ENCODE measurements at places on chromosomes 12 and 14.

DNA sequence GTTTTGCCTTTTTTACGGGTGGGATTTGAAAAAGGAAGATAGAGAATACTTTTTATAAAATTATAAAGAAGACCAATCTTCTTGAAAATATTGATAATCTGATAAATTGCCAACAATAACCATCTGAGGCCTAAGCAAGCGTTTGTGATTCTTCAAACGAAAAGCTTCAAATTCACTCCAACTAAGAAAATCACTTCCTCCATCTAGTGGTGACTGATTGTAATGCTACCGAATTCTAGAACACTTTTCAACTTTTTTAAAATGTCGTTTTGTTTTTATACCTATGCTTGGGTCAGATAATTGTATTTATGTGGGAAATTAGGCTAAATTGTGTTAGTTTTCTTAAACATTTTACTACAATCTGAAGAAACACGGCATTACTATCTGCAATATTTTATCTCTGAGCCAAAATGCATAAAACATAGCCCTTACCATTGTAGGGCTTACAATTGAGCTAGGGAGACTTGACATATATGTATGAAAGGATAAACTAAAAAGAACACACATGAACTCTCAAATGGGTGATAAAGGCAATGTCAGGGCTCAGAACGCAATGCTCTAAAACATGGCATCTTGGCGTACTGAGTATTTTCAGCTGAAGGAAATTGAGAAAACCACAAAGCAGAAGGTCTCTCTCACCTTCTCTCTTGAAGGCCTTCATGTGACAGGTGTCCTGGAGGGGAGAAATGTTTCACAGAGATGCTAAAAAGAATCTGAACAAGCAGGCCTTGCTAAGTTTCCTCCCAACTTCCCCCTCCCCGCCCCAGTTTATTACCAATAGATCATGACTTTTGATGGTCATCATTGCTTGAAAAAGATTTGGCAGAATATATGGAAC is 36.8 kb upstream of the G2E3 start:
- DNase-seq = no peak

GRCh38 chr14:106681568-106681967 is 1155.2 kb downstream of the TMEM121 start:
- DNase-seq = no peak

DNA sequence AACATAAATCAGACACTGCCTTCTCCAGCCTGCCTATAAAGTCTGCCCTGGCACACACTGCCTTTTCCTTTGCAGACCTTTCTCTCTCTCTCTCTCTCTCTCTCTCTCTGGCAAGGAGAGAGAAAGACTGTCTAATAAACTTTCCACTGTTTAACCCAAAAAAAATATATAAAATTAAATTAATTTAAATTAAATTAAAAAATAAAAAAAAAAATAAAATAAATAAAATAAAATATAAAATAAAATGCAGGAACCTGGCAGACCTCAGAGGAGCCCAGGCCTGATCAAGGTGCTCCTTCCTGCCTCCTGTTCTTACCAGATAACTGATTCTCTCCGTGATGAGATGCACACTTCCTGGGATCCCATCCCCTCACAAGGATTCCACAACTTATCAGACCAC is 103.9 kb upstream of the VASH1 start:
- DNase-seq = no peak

- no peak for DNase-seq
Observed at GRCh38 chr12:34399631-34400410, 377.5 kb downstream of the ALG10 start.

GRCh38 chr12:98504368-98504617 is 11.1 kb upstream of the TMPO start:
- no peak for DNase-seq

DNA sequence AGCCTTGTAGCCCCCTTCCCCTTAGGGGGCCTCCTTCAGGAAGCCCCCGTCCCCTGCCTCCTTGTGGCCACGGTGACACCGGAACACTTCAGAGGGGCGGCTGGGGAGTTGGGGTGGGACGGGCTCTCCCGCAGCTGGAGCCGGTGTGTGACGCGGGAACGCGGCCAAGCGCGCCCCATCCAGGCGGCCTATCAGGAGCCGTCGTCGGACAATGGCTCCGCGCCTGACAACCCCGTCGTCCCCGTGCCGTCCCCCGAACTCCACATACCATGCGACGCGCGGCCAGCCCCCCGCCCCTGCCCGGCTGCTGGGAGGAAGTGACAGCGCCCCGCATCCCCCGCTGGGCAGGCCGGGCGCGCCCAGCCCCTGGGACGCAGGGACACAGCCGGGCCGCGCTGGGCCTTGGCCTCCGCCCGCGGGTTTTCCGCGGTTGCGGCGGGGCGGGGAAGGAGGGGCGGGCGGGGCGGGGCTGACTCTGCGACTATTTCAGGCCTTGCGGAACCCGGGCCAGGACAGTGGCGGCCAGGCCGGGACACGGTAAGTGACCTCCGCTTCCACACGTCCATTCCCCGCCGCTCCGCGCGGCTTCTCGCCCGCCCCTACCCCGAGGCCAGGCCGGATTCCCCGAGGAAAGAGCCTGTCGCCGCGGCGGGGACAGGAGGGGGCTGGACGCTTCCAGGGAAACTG is at the start of gene TNFAIP2:
TNFAIP2 (plus strand) TSS at position 515 of the 687 bp plus-strand sequence. CDS start 2,997 bp downstream, outside the sequence.
- DNase-seq = no peak

- DNase-seq = peak; percentile 2
Observed at GRCh38 chr12:9943240-9943639, 11.1 kb upstream of the CLEC2A start.

DNA sequence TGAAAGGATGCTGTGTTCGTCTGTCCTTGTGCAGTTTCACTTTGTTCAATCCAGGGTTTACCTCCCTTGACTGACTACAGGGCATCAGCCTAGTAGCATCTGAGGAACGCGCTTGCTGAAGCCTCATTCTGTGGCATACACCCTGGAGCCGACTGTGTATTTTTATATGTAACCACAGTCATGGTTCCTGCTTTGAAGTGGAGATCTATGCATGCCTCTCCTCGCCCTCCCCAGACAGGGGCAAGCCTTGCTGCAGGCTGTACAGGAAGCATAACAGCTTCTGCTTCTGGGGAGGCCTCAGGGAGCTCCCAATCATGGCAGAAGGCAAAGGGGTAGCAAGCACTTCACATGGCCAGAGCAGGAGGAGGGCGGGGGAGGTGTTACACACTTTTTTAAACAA is 262.1 kb downstream of the BCL11B start:
- no peak for DNase-seq

DNA sequence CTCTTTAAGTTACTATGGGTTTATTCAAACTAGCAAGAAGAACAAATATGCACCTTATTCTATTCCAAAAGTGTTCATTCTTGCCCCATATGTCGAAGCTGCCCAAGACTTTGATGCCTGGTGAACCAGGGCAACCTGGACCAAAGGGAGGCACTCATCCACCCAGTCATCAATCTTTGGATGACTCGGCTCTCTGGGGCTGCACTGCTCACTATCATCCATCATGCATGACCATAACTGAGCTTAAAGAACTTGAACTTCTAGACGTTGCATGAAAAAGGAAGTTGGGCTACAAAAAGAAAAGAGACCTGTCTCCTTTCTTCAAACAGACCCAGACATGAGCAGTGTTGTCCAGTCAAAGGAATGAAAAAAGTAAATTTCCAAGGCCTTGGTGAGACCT is 1.2 kb downstream of the KRT4 start:
- DNase-seq = no peak

GRCh38 chr12:42094277-42094676 is 50.4 kb downstream of the GXYLT1 start:
- no peak for DNase-seq

DNA sequence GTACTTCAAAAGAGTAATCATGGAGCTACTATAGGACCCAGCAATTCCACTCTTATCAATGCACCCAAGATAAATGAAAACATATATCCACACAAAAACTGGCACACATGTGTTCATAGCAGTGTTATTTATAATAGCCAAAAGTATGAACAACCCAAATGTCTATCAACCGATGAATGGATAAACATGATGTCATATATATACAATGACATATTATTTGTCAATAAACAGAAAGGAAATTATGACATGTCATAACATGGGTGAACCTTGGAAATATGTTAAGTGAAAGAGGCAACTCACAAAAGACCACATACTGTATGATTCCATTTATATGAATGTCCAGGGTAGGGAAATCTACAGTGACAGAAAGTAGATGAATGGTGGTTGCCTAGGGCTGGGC is 347.1 kb upstream of the DDHD1 start:
- DNase-seq = no peak

DNA sequence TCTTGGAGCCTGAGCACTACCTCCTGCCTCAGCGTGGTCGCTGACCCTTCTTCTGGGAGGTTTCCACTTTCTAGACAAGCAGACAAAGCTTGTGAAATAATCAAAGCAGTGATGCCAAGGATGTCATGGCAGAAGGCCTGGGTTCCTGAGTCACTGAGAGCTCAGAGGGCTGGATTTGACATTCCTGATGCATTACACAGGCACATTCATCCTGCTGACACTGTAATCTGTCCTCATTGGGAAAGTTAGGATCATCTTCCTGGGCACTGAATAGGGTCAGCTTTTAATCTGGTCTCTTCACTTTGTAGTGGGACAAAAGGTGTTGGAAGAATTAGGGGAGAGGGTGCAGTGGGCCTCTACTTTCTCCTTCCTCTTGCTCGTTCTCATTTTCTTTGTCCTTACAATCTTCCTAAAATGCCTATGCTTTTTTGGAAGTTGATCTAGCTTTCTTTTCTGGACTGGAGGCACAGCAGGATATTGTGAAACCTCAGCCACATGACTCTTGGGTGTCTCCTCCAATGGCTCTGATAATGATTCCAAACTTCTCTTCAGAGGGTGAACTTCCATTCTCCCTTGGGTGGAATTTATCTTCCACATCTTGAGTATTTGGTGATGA is 29.6 kb downstream of the EEA1 start:
- DNase-seq = no peak

DNA sequence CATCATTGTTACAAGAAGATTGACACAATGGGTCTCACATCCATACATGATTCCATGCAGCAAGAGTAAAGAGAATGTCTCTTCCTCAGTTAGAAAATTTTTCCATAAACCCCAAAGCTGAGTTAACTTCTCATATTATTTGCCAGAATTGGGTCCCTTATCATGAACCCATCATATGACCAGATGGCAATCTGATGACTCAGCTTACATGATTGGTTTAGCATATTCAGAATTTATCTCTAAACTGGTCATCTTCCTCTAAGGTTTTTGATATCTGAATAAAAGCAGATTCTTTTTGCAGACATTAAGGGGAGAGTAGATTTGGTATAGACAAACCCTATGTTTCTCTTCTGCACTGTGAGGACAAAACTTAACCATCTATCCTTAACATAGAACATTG is 174.9 kb downstream of the PIK3C2G start:
- no peak for DNase-seq

DNA sequence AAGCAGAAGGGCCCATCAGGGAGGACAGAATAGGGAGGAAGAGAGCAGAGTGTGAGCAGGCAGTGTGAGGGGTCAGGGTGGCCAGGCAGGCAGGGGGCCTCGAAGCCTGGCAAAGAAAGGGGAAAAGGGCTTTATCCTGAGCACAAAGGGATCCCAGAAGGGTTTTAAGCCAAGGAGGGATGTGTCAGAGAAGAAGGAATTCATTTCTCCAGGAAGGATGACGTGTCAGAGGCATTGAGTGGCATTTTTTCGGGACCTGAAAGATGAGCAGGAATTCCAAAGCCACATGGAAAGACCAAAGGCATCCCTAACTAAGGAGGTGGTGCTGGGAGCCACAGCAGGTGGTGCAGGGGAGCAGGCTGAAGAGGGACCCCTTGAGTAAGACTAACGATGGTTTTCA is 132.1 kb downstream of the DICER1 start:
- no peak for DNase-seq

- no peak for DNase-seq
Observed at GRCh38 chr14:88823968-88824313, 510 bp upstream of the TTC8 start.

- no peak for DNase-seq
Observed at GRCh38 chr14:85205875-85206274, 324.1 kb upstream of the FLRT2 start.

- DNase-seq = no peak
Observed at GRCh38 chr14:64506721-64507120, 2.2 kb downstream of the ZBTB1 start.

GRCh38 chr12:119841433-119842210 is 35.5 kb downstream of the CIT start:
- DNase-seq = no peak

DNA sequence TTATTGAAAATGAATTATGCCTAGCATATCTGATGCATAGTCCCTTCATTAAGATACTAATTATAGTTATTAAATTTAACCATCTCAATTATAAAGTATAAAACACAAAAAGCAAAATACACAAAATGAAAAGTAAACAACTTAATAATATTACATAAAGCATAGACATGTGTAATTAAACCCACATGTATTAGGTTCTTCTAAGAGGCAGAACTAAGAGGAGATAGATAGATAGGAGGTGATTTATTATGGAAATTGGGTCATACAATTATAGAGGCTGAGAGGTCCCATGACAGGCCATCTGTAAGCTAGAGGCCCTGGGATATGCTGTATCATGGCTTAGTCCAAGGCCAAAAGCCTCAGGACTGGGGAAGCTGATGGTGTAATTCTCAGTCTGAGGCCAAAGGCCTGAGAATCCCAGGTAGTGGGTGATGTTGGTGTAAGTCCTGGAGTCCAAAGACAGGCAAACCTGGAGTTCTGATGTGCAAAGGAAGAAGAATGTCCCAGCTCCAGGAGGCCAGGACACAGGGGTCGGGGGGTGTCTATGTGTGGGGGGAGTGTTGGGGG is 953.3 kb downstream of the TRHDE start:
- DNase-seq = no peak

GRCh38 chr14:100146531-100147091 is 12.8 kb downstream of the DEGS2 start:
- DNase-seq = no peak

DNA sequence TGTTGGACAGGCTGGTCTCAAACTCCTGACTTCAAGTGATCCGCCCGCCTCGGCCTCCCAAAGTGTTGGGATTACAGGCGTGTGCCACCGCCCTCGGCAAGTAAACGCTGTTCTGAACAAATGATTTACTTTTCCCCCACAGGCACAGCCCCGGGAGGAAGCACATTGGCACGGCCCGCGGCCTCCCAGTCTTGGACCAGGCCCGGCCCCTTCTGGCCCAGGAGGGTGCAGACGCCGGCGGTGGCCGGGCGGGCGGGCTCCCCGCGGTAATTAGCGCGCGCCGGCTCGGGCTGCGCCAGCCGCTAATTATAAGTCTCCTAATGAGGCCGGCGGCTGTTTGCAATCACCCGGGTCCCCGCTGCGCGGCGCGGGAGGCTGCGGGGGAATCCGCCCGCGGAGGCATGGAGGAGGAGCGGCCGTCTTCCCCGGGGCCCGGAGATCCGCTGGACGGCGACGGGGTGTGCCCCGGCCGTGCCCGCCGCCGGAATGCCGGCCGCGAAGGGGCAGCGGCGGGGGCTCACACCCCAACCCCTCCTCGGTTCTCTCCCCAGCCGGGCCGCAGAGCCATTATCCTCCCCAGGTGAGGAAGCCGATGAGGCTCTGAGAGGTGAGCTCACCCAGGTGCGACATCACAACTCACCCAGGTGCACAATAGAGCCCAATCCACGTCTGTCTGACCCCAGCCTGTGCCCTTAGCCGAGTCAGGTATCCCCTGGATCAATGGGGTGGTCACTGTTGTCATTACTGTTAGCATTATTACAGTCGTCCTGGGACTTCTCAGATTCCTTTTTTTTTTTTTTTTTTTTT is 3.3 kb upstream of the POP5 start:
- DNase-seq = peak; percentile 27
